Fibroblast of pulmonary artery (primary cell): ENCODE measurements at places on chromosomes 5 and 9.

- DNase-seq, result no peak
Measured at GRCh38 chr9:132995879-132996278, 17.4 kb downstream of the GFI1B start.

DNA sequence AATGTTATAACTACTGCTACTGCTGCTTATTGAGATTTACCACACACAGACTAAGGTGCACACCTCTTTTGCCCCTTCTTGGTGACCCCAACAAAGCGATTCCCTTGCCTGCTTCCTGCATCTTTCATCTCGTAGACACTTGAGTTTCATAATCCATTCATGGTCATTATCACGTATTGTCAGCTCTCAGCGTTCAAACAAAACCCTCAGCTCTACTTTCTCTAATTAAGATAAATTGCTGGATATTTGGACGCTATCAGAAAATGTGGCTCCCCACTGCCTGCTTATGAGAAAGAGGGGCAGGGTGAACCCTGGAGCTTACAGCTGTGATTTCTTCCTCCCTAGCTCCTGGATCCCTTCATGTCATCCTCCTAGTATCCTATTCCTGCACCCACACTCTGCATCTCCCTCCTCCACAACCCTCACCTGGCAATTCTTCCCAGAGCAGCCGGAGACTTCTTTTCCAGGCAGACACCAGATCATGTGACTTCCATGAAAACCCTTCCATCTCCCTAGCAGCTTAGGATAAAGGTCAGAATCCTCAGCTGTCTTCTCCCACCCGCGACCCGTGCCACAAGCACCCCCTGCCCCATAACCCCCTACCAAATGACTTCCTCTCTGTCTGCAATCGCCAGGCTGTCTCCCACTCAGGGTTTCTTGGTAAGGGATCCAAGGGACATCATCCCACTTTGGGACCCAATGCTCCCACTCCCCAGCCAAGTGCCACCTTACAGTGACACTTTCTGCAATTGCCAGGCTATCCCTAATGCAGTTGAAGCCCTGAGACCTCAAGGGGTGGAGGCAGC lies 146.5 kb downstream of the NSG2 start:
- no peak for DNase-seq

DNA sequence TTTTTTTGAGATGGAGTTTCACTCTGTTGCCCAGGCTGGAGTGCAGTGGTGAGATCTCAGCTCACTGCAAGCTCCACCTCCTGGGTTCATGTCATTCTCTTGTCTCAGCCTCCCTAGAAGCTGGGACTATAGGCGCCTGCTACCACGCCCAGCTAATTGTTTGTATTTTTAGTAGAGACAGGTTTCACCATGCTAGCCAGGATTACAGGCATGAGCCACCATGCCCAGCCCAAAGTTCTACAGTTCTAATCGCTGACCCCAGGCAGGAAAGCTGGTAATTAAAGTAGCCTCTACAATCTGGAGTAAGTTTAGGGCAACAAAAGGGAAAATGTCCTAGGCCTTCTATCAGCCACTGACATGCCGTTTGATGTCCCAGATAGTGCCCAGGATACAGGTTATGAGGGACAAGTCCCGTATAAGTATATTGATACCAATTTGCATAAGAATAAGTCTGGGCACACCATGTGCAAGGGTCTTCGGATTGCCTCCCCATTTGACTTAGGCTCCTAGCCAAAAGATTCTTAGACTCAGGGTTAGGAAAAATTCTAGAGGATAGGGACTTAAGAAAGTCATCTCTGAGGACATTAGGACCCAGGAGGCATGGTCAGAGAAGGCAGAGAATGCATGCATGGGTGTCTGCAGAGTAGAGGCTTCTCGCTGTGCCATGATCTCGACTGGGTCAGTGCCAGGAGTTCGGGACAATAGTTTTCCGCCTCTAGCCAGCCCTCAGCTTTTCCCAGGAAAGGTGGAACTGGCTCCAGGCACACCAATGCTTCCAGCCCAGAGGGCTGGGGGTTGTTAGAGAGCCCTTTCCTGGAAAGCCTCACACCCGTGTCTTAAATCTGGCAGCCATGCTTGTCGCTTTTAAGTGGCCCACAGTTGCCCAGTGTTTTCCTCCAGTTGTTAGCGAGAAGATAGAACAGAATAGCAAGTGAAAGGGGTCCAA lies 1111.1 kb downstream of the TAF11L14 start:
- DNase-seq, result no peak

GRCh38 chr5:102483736-102484135 lies 15.1 kb downstream of the SLCO6A1 start:
- DNase-seq, result no peak
